Stimulated activated CD4-positive, alpha-beta T cell treated with anti-CD3 and anti-CD28 coated beads, Interleukin-1b, Interleukin-23, amount 100 ng/mL, for 24 hours (primary cell): ENCODE measurements at places on chromosomes 6 and 20.

DNA sequence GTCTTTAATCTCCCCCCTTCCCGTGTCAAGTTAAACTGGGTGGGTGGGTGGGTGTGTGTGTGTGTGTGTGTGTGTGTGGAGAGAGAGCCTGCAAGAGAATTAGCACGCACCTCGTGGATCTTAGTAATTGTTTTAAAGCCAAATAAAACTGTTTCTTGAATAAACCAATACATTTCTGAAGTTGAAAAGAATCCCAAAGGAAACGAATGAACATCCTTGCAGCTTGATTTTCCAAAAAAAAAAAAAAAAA, 381 bp upstream of the BICRAL start:
- no peak for DNase-seq

GRCh38 chr6:33297406-33297955, 1.3 kb downstream of the RGL2 start:
- DNase-seq, result no peak

DNA sequence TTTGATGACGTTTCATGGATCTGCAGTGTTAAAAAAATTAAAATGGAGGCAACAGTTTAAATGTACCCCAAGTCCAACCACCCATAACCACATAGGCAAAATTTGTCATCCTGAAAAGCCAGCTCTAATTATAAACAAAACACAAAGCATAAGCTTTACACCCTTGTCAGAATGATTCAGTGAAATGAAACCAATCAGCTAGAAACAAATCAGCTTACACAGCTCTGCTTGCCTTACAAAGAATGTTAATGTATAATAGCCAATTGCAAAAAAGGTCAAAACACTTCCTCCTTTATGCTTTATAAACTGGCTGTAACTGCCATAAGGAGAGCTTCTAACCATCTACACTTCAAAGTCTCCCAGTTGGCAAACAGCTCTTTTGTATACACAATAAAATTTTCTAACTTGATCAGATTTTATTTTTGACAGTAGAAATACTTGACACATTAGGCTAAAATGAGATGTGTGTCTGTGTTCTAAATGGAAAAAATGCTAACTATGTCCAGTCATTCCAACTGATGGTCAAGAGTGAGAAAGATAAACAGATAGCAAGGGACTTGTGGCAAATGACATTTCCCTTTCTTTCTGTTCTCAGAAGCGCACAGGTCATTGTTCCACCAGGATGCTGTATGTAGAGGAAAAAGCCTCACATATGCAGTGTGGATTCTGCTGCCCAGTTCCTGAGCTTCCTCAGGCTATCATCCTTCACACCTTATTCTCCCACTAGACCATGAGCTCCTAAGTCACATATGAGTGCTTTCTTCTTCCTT, 344.3 kb upstream of the ID4 start:
- no peak for DNase-seq

DNA sequence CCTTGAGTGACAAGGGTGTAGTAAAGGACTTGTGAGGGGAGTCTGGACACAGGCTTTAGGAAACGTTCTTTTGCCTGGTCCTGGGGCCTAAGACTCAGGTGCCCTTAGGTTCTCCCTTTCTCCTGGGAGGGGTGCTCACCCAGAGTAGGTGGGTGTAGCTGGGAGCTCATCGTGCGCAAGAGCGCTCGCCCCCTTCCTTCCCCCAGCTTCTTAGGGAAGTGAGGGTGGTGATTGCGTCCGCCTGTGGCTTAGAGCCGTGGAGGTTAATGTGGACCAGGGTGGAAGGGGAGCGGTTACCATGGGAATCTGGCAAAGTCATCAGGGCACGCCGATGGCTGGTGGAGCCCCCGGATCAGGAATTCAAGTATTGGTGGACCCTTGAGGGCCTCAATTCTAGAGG, 3.3 kb upstream of the AARS2 start:
- DNase-seq, result no peak

DNA sequence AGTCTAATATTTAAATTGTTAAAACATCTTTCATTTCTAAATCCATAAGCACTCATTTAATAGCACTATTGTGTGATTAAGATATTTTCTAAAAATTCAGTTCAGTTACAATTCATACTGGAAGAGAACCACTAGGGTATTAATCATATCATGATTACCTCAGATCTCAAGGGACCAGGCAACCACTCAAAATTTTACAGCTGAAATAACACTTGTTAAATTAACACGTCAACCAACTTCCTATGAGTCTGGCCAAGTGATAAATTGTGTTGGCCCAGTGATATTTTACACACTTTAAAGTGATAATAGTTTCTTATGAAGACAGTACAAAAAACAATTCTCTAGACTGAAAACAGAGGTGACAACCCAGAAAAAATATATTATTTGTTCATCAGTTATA, 869.0 kb upstream of the ADGRB3 start:
- DNase-seq, result no peak

DNA sequence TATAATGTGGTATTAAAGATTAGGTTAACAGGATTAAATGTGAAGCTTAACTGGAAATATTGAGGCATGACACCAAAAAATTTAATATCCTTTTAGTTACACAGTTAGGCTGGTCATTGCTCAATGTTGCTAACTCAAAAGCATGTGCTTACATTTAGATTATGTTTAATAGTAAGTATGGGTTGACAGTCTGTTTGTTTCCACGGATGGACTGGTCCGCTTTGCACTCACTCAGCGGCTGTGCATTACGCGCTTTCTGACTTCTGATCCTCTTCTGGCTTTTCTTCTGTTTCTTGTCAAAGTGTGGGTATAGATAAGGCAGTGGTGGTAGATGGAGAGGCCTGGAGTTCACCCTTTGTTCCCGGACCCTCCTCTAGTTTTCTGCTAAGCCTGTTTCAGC, 174.9 kb downstream of the RIMS1 start:
- DNase-seq, result no peak

DNA sequence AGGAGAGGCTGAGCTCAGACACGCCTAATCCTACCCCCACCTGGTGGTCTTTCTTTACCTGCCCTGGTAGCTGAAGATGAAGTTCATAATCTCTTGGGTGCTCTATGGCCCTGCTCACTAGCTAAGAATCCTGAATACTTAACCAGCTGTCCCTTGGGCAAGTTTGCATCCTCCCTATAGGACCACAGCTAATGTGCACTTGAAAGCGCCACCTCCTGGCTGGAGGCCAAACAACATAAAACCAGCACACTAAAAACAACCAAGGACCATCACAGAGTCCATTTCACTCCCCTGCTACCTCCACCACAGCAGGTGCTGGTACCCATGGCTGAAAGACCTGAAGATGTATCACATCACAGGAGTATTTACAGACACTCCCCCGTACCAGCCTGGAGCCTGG, 155.5 kb upstream of the SLC24A3 start:
- peak; percentile 2 for DNase-seq

- DNase-seq, result no peak
Measured at GRCh38 chr6:38077488-38078030, 258.0 kb downstream of the ZFAND3 start.
